ENCODE measurements at places on chromosomes 6 and 20.
A peak's percentile ranks its signal among the peaks of the same experiment; 100 is the strongest.

GRCh38 chr6:45123023-45123422, 205.1 kb upstream of the RUNX2 start:
- DNase-seq = no peak

- DNase-seq = no peak
These were observed 342.5 kb upstream of the JARID2 start for GRCh38 chr6:14903176-14904038.

DNA sequence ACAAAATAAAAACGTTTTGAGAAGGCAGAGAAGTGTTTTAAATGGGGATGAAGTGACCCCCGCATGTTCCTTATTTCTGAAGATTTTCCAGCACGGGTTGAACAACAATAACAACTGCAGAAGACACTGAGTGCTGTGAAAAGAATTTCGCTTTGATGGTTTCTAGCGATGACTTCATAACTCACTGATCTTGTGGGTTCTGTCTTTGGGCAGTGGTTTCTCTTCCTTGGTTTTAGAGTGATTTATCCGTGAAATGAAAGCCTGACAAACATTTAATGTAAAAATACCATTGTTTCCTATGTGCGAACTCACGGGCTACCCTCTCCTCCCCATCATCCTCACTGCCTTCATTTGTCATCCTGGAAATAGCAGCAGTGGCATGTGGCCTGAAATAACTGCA, 793.9 kb downstream of the QKI start:
- DNase-seq = no peak

- no peak for DNase-seq
These were observed 81.9 kb downstream of the NCOA3 start for GRCh38 chr20:47583551-47583950.

DNA sequence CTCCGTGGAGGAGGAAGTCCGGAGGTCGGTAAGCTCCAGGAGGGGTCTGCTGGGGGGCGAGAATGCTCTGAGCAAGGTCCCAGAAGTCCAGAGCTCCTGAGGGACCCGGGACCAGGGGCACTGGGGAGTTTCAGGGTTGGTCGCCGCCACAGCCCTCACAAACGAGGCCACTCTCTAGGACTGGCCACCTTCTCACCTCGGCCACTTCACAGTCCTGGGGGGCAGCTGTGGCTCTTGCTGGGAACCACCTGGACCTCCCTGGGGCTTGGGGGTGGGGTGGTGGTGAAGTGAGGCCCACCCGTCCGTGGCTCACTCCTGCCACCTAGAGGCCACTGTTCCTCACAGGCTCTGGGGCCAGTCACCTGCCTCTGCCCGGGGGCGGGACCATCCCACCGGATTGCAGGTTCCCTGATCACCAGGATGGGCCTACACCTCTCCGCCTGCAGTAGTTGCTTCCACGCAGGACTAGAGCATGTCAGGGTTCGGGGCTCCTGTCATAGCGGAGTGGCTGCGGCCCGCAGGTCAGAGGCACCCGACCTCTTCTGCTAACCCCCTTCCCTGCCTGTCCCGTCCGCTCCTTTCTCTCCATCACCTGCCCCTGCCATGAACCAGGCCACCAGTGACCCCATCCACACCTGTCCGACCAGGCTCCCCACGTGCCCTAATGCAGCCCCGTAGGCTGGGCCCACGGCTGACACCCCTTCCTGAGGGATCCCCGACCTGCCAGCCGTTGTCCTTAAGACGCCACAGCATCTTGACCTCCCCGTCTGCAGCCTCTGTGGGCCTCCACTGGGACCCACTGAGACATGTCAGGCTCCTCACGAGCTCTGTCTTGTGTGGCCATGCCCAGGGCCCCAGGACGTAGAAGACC, 5.1 kb upstream of the TCEA2 start:
- DNase-seq = peak; percentile 54

- DNase-seq = no peak
These were observed 7.2 kb upstream of the NTSR1 start for GRCh38 chr20:62701161-62702012.

DNA sequence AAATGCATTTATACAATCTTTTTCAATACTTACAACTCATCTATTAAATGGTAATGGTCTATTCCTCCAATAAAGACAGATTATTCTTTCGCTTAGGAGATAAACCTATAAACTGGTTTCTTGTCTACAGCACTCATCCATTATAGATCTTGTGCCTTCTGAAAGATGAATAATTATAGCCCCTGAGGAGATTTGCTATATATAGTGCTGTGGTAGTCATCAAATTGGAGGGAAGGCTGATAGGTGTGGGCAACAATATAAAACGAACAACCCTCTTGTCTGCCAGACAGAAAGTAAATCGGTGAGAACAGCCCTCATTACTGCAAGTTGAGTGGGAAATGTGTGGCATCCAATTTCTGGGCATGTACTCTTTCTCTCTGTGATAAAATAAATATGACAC, 292.5 kb upstream of the CNR1 start:
- DNase-seq = no peak

- DNase-seq = no peak
These were observed 542.6 kb downstream of the HDGFL1 start for GRCh38 chr6:23111984-23112383.

DNA sequence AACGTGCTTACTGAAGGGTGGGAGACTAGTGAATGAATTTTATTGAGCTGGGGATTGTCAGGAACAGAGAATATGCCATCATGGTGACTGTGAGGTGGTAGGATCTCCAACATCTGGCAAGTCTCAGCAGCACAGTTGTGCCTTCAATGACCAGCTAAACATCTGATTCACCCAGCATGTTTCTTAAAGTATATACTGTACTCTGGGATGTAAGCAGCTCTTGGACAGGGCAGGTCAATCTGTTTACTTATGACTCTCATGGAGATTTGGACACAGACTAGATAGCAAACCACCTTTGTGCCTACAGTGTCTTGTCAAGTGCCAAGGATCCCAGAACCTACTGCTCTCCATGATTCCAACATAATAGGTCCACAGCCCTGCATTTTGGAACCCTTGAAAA, 801.0 kb upstream of the CITED2 start:
- no peak for DNase-seq

DNA sequence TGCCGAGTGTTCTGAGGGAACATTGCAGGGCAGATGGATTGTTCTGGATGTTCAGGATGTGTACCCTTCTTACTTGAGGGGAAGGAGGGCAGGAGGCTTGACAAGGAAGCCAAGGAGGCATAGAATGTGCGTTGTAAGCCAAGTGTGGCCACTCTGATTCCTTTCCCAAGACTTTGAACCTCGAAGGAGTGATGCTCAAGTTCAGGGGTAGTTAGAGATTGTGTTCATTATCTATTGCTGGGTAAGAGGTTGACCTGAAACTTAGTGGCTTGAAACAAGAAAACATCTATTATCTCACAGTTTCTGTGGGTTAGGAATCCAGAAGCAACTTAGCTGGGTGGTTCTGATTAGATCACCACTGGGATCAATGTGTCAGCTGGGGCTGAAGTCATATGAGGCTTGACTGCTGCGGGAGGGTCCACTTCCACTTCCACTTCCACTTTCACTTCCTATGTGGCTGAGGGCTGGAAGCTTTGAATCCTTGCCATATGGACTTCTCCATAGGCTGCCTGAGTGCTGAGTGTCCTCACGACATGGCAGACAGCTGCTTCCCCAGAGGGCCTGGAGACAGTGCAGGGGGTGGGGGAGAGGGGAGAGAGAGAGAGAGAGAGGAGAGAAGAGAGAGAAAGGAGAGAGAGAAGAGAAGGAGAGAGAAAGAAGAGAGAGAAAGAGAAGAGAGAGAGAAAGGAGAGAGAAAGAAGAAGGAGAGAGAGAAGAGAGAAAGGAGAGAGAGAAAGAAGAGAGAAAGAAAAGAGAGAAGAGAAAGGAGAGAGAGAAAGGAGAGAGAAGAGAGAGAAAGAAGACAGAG, 6.9 kb upstream of the CD40 start:
- DNase-seq = no peak

DNA sequence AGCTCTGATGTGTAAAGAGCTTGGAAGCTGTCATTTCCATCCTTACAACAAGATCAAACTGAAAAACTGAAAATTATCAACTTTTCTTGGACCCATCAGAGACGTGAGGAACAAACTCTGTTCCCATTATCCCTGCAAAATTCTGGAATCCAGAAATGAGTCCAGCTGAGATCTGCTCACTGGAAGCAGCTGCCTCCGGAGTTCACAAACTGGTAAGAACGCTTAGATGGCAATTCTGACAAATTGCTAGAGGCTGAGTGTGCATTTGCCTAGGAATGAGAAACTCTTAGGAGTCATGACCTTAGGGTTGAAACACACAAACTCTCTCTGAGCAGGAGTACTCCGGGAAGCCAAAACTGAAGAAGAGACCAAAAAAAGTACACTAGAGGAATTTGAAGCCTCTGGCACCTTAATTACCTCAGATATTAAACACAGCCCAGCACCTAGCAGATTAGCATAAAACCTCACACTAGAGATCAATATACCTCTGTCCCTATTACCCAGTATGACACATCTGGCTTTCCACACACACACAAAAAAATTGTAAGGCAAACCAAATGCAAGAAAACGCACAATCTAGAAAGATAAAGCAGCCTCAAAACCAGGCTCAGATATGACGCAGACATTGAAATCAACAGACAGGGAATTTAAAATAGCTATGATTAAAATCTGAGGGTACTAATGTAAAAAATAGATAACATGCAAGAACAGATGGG, 233.5 kb upstream of the SGK1 start:
- DNase-seq = no peak

DNA sequence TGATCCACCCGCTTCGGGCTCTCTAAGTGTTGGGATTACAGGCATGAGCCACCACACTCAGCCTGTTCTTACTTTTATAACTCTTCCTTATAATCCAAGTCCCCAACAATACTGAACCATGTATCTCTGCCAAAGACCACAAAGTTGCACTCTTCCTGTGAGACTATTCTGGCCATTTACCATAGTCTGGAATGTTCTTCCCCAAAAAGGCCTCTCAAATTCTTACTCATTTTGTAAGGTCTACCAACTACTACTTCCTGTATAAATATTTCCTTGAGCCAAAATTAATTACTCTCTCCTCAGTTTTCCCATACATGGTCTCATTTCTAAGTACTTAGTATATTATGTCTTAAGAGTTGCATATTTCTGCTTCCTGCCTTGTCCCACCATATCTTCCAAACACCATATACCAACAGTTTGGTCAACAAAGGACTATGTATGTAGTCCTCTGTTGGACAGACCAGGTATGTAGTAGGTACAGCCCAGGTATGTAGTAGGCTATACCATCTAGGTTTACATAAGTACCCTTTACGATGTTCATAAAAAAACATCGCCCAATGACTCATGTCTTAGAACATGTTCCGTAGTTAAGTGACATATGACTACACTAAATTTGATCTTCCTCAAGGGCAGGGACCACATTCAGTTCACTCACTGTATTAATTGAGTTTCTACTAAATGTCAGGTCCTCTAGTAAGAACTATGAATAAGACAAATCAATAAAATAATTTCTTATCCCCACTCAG, 22.0 kb downstream of the RANBP9 start:
- DNase-seq = no peak

DNA sequence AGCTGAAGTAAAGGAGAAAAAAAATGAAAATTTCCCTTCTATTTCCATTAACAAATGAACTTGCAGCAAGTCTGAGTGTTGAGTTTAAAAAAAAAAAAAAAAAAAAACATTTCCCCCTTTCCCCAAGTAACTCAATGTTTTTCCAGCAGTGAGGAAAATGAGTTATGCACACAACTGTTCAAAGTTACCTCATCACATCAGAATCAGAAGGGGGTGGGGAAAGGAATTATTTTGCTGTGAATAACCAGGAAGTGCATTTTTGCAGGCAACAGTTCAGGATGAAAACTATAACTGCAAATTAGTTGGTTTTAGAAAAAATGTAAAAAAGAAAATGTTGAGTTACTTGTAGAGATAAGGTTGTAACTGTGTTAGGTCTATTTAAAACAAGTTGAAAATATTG, 568.9 kb upstream of the CITED2 start:
- DNase-seq = no peak

DNA sequence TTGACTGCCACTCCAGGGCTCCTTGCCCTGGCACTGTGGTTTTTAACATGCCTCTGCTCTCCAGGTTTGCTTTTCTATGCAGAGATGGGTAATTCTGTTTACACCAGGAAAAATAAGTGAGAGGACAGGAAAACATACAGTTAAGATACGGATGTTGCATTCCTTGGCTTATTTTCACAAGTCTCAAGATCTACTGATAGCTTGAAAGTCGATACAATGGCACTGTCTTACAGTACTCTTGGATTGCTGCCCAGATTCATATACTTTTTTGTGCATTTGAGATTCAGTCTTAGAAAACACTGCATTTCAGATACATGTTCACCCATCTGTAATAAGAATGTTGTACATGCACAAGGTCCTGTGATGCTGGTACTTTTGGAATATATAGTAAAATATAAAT, 159.6 kb upstream of the FLRT3 start:
- no peak for DNase-seq

- no peak for DNase-seq
These were observed 129.4 kb downstream of the TRIM27 start for GRCh38 chr6:28794175-28795002.

- DNase-seq = no peak
These were observed 234.0 kb upstream of the RREB1 start for GRCh38 chr6:6873778-6874177.

GRCh38 chr6:11322252-11322885, 89.9 kb upstream of the NEDD9 start:
- DNase-seq = no peak

DNA sequence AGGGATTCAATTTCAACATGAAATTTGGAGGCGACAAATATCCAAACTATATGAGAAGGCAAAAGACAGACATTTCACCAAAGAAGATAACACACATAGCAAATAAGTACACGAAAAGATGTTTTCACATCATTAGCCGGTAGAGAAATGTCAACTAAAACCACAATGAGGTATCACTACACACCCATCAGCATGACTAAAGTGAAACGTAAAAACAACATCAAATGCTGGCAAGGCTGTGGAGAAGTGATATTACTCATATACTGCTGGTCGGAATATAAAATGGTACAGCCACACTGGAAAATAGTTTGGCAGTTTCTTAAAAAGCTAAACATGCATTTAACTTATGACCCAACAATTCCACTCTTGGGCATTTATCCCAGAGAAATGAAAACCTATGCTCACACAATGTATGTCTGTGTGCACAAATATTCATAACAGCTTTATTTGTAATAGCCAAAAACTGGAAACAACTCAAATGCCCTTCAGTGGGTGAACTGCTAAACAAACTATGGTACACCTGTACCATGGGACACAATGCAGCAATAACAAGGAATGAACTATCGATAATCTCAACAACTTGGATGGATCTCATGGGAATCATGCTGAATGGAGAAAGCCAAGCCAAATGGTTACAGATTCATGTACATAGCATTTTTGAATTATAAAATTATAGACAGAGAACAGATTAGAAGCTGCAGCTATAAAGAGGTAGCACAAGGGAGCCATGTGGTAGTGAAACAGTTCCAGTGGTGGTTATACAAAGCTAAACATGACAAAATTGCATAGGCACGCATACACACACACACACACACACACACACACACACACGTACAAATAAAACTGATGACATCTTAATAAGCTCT, 8.6 kb downstream of the ADAT2 start:
- no peak for DNase-seq

GRCh38 chr6:14210077-14210476, 92.5 kb downstream of the CD83 start:
- no peak for DNase-seq

GRCh38 chr6:88499845-88500699, 333.9 kb upstream of the CNR1 start:
- no peak for DNase-seq
